NCI-H2081 treated with DMSO at 0.1 percent for 48 hours (cell line): ENCODE measurements at places on chromosomes 3 and 15.

- DNase-seq: no peak
Measured at GRCh38 chr3:85785766-85786165, 827.0 kb downstream of the CADM2 start.

- no peak for DNase-seq
Measured at GRCh38 chr15:49024840-49025239, 21.4 kb downstream of the SECISBP2L start.

DNA sequence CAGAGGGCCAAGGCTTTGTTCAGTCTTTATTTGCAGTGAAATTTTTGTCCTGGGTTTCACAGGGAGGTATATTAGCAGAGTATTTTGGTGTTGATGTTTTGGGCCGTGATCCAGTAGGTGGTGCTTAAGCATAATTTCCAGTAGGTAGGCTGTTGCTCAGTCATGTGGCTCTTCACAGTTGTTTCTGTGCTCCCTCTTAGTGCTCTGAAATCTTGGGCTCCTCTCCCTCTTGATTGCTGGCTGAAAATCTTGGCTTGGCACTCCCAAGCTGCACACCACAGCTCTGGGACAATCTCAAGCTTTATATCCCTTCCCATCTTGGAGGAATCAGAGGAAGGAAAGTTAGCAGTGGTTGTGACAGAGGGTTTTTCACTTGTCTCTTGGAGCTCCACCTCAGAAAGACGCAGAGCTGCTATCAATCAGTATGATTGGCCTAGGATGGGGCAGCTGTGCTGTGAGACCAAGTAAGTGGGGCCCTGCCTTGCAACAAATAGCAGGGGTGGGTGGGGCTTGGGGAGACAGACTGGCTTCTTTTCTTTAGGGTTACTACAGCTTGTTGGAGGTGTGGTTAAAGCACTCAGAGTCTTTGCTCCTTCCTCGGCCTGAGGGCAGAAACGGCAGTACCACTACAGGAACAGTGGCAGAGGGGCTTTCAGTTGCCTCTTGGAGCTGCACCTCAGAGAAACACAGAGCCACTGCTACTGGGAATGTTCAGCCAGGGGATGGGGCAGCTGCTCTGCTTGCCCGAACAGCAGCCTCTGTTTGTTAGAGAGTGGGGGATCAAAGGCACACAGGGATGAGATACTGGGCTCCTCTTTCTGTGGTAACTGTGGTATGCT is 627.0 kb downstream of the SI start:
- DNase-seq: peak; percentile 95

DNA sequence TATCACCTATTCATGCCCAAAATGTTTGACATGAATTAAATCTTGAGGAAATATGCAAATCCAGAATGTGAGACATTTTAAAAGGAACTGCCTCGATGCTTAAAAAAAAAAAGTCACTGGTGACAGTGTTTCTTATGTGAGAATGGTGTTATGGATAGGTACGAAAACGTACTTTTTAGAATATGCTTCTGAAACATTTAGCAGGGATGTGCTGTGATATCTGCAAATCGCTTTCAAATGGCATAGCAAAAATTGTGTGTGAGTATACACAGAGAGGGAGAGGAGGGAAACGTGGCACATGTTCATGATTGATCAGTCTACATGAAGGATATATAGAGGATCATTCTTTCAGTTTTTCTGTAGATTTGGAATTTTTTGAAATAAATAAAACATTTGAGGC is 16.0 kb downstream of the CCNB2 start:
- DNase-seq: no peak

DNA sequence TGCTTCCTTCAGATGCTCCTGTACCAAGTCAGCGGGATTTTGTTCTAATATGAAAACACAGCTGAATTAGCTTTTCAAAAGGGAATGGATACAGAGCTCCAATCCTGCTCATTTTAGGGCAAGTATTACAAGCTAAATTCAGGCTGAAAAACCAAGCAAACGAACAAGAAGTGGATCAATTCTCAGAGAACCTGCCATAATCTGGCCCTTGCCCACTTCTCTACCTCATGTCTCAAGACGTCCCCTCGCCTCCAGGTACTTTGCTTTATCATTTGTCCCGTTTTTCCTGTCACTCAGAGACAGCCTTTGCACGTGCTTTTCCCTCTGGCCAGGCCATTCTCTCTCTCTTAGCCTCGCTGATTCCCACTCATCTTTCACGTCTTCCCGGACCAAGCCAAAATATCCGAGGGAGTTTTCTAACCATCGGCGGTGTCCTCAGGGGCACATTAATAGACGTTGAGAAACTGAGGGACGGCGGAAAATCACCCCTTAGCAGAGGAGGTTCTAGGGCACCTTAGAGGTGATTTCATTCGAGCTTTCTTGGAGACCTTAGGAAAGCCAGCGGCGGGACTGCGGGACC is 654 bp downstream of the SUSD5 start:
- no peak for DNase-seq

DNA sequence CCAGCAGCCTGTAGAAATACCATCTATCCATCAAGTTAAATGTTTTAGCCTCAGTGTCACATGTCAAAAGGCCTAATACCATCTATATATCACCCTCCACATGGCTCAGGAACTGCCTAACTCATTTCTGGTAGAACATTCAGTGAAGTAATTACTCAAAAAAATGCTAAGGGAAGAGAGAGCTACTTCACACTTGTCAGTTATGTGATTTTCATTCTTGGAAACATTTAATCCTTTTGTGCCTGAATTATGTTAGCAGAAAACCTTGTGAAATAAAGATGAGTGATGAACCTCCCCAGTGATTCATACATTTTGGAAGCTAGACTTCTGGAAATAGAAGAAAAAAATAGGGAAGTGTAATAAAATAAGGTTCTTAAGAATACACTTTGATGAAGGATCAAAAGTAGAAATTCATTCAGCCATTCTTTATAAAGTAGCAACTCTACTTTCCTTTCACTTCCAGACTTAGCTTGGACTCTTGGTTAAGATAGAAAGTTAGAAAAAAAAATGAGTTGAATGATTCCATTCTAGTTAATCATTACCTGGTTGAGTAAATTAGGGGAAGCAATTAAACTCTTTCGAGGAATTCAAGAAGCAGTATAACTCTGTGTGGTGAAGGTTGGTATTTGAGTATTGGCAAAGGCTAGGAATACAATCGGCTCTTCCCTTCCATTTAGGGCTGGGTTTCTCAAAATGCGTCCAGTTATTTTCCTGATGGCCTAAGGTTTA is 3.6 kb downstream of the OTOL1 start:
- DNase-seq: no peak

DNA sequence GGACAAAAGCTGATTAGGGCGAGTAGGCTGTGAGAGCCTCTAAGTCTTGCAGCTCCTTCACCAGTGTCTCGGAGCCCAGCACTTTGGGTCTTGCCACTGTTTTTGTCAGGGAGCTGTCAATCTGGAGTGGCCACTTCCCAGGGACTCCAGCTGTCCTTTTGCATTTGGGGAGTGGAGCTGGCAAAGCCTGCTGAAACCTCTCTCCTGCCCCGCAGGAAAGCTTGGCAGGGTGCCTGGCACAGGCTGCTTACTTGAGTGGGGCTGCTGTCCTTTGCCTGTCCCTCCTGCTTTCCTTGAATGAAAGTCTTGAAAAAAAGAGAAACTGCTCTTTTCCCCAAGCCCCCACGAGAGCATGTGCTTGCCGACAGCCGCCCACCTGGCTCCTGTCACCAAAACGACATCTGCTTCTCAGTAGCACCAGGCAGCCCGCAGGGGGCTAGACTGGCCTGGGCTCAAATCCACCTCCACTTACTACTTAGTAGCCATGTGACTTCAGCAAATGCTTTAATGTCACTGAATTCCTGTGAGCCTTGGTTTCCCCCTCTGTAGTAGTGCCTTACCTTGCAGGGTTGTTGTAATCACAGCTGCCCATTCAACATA is 13.7 kb downstream of the USP13 start:
- DNase-seq: no peak

- DNase-seq: no peak
Measured at GRCh38 chr3:136957751-136958288, at the start of gene IL20RB. Gene IL20RB (plus strand): TSS chr3:136957983. CDS start chr3:136958114, 131 bp downstream.

DNA sequence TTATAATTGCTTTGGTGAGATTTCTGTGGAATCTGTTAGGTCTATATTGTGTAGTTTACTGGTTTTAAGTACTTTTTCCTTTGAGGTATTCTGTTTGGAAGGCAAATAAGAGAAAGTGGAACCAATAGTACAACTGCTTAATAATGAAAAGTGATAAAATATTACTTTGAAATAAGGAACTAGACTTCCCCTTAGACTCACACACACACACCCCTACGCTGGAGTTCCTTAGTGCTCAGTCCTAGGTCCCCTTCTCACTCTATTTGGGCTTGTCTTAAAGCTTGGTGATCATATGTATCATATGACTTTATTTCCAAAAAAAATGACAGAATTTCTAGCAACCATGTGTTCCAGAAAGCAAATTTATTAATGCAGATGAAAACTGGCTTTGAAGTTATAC is 494.0 kb upstream of the TGFBR2 start:
- DNase-seq: no peak

DNA sequence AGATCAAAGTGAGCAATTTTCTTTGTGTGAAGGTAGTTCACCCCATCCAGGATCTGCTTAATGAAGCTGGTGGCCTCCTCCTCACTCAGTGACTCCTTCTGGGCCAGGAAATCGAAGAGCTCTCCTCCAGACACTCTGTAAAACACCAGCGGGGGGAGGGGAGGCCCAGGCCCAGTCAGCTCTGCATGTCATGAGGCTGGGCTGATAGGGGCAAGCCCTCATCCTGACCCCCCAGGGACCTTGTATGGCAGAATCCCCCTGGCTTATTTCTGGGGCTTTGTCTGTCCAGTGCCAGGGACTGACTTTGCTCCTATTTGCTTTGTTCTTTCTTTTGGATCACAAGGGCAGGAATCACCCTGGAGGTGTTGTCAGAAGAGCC is 74.9 kb downstream of the DAPK2 start:
- DNase-seq: no peak

- no peak for DNase-seq
Measured at GRCh38 chr15:57696146-57696545, 10.4 kb upstream of the POLR2M start.

GRCh38 chr3:195302431-195302830 is 31.5 kb upstream of the XXYLT1 start:
- no peak for DNase-seq

DNA sequence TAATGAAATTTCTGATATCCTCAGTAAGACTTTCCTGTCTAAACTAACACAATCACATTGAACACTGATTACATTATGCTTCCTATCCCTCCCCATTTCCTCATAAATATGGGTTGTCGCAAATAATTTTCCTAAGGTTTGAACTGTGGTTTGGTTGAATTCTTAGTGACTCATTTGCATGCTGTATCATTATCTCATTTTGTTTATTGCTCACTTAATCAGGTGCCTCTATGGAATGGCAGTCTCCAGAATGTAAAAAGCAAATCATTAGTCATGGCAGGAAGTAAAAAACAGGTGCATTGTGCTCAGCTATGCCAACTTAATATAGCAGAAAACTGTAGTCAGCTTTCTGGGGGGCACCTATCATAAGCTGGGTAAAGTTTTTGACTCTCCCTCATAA is 216.0 kb upstream of the ZBTB20 start:
- no peak for DNase-seq

GRCh38 chr3:121642601-121643314 is 17.9 kb downstream of the HCLS1 start:
- no peak for DNase-seq

- no peak for DNase-seq
Measured at GRCh38 chr15:92619145-92620101, 36.2 kb downstream of the FAM174B start.

GRCh38 chr15:33810806-33811205 is 157.5 kb upstream of the CHRM5 start:
- no peak for DNase-seq

- no peak for DNase-seq
Measured at GRCh38 chr3:74075241-74075640, 450.5 kb upstream of the PDZRN3 start.

DNA sequence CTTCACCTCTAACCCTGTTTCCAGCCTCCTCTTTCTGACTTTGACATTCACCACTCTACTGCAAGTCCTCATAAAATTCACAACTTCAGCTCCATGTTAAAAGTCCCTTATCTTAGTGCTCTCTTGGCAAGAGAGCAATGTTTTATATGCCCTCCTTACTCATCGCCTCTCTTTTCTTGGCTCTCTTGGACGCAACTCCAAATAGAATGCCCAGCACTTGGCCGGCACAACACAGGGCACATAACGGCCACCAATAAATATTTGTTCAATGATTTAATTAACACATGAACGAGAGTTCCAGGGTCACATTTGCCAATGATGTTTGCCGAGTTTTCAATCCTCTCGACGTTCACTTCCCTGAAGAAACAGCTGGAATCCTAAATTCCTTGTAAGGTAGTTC is 401.4 kb downstream of the ROBO1 start:
- no peak for DNase-seq

DNA sequence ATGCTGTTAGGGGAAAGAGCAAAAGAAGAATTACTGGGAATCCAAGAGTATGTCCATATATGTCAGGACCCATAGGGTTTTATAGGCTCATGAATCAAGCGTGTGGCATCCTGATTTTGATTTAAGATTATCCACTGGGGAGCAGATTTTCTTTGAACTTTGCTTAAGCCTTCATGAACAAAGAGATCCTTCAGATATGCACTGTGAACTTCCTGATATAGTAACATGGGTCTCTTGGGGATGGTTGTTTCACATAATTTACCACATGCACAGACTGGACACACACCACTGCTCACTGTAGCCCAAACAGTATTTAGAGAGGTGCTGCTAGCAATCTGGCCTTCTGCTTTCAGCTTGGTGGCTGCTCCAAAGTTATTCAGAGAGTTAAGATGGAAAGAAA is 200.9 kb upstream of the ZPLD1 start:
- DNase-seq: no peak

DNA sequence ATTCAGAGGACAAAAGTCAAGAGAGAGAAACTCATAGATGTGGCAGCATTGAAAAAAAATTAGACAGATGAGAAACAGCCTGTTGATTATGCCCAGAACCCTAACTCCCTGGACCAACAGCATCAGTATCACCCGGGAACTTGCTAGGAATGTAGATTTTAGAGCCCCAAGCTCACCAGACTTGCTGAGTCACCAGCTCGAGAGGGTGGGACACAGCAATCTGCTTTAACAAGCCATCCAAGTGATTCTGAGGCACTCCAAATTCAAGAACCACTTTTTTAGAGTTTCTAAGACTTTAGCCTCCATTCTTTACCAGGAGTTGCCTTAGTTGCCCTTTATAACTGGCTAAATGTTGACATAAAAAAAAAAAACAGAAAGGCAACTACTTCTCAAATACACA is 70.9 kb downstream of the CGGBP1 start:
- DNase-seq: no peak

GRCh38 chr3:128801779-128802380 is 75.9 kb downstream of the RAB7A start:
- DNase-seq: no peak

- DNase-seq: no peak
Measured at GRCh38 chr3:194032828-194033435, 103.0 kb upstream of the HES1 start.

DNA sequence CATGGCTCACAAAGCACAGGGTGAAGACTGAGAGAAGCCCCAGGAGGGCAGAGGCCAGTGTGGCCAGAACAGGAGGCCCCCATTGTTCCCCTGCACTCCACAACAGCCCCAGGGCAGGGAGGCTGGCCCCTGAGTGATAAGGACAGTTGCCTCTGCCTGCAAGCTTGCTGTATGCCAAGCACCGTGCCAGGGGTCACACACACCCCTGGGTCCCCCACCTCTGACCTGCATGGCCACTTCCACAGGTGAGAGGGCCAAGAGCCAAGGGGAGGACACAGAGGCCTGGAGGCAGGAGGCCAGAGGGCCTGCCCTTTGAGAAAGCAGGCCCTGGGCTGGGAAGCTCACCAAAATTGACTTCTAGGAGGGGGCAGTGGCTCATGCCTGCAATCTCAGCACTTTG is 23.7 kb downstream of the ATRIP start:
- DNase-seq: no peak
